ENCODE measurements at places on chromosomes 6 and 20. TPM values are rescaled to one million over a fixed set of nuclear protein-coding genes. Genes with fewer than 3 reads are reported as not detected.

Gene CFAP61
- total RNA-seq = 5.0 TPM

Gene PPP1R3G
- not detected for total RNA-seq

Gene RIN2
- 108 TPM for total RNA-seq

Gene RNF5
- total RNA-seq = 103 TPM

Gene KIAA1755
- 1.6 TPM for total RNA-seq

Data from glutamatergic neuron (in vitro differentiated cells).